GM23248 (cell line): ENCODE measurements at places on chromosomes 5 and 9. TPM values are rescaled to one million over a fixed set of nuclear protein-coding genes. Genes with fewer than 3 reads are reported as not detected.
A peak's percentile ranks its signal among the peaks of the same experiment; 100 is the strongest.

- H3K27me3 ChIP-seq, result peaks cover 53% of the 10 kb centered on the region
- H3K36me3 ChIP-seq, result no peaks in the 10 kb centered on the region
- peak; percentile 6 for DNase-seq
- no peak overlapping the region for H3K27ac ChIP-seq
- H3K4me1 ChIP-seq, result no peaks in the 10 kb centered on the region
Observed at GRCh38 chr5:59842999-59843398, 50.5 kb downstream of the PDE4D start.

DNA sequence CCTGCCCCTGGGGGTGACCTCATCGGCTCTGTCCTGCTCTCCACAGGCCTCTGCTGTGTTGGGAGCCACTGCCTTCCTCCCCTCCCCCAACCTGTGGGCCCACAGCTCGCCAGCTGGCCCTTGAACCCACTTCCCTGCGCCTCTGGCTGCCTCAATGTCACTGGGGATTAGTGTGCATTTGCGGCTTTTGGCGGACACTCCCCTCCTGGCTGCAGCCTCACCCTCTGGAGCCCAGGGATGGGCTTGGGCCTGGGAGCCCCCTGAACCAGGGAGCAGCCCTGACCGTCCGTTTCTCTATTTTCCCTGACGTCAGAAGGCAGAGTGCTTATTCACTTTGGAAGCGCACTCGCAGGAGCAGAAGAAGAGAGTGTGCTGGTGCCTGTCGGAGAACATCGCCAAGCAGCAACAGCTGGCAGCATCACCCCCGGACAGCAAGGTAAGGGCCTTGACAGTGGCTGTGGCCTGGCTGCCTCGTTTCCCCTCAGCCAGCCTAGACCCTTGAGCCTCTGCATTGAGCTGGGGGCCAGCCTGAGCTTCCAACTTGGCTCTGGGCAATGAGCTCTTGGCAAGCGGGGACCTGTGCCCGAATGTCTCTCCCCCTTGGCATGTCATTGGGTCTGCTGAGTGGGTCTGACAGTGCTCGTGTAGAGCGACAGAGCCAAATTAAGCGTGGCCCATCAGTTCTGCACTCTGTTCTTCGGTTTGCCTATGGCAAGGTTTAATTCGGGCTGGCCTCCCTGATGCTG lies 73.1 kb downstream of the RGS3 start:
- no peaks in the 10 kb centered on the region; the same call in 1 of the 2 replicates for H3K4me1 ChIP-seq
- H3K27ac ChIP-seq, result no peak overlapping the region
- no peaks in the 10 kb centered on the region for H3K27me3 ChIP-seq
- no peak for DNase-seq
- H3K4me3 ChIP-seq, result no peak overlapping the region
- H3K36me3 ChIP-seq, result no peaks in the 10 kb centered on the region

DNA sequence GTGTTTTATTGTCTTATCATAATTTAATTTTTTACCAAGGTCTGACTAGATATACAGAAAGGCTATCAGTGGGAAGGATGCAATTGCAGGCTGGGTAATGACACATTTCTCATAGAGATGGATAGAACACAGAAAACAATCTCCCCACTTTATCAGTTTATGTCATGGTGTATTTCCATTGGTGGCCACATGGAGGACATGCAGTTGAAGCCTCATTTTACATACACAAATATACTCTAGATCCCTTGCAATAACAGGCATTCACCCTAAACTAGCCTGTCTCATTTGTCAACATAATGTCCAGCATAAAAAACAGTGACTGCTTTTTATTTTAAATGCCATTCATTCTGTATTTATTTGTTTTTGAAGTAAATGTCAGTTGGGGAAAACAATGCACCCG lies 526.3 kb downstream of the GABRG2 start:
- H3K4me1 ChIP-seq, result no peaks in the 10 kb centered on the region
- H3K4me3 ChIP-seq, result no peak overlapping the region
- no peak for DNase-seq
- no peak overlapping the region for H3K27ac ChIP-seq
- H3K36me3 ChIP-seq, result no peaks in the 10 kb centered on the region

DNA sequence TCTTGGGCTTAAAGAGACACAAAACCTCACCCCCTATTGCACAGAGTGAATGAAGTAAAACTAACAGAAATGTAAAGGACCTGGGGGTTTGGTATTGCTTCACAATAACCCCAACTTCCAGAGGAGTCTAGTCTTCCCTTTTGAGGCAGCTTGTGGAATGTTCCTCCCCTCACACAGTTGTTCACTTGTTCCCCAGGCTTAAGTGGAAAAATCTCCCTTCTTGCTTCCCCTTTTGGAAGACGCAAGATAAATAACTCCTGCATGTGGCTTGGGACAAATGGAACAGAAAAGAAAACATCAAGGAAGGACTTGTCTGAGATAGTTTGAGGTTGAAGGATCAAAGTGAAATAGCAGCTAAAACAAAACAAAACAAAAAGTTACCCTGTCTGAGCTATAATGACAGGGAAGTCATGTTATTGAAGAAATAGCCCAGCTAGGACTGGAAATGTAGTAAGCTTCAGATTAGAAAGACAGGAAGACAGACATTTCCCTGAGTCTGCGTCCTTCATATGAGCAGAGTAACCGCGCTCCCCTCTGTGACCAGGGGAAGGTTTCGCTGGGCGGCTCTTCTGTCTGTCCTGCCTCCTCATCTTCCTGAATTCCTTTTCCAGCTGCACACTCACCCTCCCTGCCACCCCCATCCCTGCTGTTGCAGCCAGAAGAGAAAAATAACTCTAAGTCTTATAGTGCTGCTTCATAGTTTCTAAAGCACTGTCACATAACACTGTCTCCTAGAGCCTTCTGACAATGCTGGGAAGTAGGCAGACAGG lies 8.8 kb downstream of the SPARC start:
- peak overlapping the region; percentile 95 for H3K4me3 ChIP-seq
- peak; percentile 88 for DNase-seq
- H3K4me1 ChIP-seq, result peaks cover 97% of the 10 kb centered on the region
- no peaks in the 10 kb centered on the region for H3K27me3 ChIP-seq
- H3K27ac ChIP-seq, result peak overlapping the region; percentile 99

- no peak for DNase-seq
- H3K4me1 ChIP-seq, result peaks cover 13% of the 10 kb centered on the region
- H3K36me3 ChIP-seq, result no peaks in the 10 kb centered on the region; the same call in 1 of the 2 replicates
Observed at GRCh38 chr5:54018438-54018837, 291.9 kb downstream of the ARL15 start.

The SPATA24 gene
- 0.43 and 1.1 TPM in 2 replicates for total RNA-seq

The UCK1 gene
- 22.0 and 31.3 TPM in 2 replicates for total RNA-seq

The CARD9 gene
- total RNA-seq, result 0.11 TPM in 1 of 2 replicates, not detected in the other

The SELENOP gene
- total RNA-seq, result 1.4 and 1.5 TPM in 2 replicates
